CD4-positive, alpha-beta T cell treated with Interferon alpha-2 for 1 hour (primary cell): ENCODE measurements at places on chromosomes 12 and 14.

- DNase-seq = no peak
Measured at GRCh38 chr12:106070611-106071010, 68.1 kb downstream of the NUAK1 start.

GRCh38 chr12:25296381-25296780 lies 45.7 kb upstream of the KRAS start:
- no peak for DNase-seq

DNA sequence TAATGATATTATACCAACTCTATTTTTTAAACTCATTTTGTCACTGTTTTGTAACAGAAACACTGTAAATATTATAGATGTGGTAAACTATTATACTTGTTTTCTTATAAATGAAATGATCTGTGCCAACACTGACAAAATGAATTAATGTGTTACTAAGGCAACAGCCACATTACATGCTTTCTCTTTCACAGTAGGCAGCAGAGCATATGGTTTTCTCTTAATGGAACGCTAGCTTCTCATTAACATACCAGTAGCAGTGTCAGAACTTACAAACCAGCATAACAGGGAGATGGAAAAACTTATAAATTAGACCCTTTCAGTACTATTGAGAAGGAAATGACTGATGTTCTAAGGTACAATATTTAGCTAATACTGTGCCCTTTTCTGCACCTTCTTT lies 398.8 kb downstream of the PRKD1 start:
- DNase-seq = no peak

DNA sequence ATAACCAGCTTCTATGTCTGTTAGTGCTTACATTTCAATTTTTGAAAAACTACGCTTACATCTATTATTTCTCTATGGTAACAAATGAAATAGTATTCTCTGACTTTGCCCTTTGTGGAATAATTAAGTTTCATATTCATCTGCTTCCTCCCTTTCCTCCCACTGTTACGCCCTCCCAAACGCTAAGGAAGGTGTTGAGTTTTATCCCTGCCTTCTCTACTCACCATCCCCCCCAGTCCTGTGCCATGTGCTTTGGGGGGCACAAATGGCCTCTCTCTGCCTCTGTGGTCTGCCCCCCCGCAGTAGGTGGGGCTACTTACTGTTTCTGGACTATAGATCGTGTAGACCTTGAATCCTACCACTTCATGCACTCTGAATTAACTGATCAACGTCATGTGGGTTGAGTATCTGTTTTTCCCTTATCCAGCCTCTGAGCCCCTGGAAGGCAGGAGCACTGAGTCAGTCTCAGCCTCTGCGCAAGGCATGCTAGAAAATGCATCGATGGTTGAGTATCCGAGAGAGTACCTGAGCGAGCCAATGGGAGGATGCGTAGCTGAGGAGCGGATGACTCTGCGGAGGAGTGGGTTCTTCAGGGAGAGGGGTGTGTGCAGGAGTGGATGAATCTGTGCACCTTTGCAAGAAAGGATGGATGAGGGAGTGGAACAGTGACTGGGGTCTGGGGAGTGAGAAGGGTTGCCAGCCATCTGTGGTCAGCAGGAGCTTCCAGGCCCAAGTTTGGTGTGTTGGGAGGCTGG lies 114.5 kb upstream of the RTL1 start:
- DNase-seq = no peak

DNA sequence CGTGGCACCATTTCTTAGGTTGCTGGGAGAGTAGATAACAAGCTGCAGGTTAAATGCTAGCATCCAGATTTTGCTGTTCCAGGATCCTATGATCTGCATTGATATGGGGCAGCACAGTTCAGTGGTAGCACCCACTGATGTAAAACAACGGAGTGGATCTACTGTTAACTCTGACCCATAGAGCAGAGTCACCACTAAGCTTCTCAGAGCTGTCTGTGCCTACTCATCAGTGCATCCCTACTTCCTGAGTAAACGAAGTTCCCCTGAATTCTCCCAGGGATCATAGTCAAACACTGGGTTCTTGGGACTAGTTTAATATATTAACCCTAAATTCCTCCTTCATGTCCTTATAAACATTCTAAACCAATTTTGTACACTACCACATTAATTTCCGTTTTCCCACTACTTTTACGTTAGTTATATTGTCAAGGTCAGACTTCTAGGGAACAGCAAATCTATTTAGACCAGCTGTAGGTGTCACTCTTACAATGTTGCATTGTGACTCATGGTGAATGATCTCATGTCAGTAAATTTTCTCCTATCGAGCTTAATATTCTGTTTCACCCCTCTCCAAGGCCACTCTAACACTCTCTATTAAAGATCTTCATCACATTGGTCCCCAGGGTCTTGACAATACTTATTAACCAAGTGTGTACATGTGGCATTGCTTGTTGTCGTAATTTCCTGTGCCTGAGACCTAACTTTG lies 10.3 kb downstream of the RERGL start:
- DNase-seq = no peak

DNA sequence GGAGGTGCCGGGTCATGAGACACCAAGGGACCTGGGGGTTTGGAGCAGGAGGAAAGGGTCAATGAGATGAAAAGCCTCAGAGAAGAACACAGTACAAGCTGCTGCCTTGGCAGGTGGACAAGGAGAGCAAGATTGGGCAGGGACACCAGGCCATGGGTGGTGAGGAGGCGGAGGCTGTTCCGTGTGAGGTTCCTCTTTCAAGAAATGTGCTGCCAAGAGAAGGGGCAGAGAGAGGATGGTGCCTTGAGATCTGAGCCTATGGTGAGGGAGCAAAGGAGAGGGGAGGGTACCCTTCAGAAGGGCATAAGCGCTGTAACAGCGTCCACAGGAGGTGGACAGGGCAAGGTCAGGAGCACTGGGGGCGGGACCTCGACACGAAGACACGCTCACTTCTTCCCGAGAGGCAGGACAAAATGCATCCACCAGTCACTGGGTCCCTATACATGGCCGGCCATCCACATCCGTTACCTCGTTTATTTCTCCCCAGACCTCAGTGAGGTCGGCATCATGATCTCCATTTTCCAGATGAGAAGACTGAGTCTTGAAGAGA lies 100.2 kb downstream of the B4GALNT3 start:
- no peak for DNase-seq
